ENCODE measurements at places on chromosomes 1 and 21.

- DNase-seq: no peak
Measured at GRCh38 chr1:32893198-32894018, 7.1 kb downstream of the HPCA start.

- DNase-seq: no peak
Measured at GRCh38 chr1:44084998-44085675, 33.5 kb upstream of the KLF17 start.

GRCh38 chr1:109929588-109930251, 19.1 kb downstream of the CSF1 start:
- DNase-seq: no peak

DNA sequence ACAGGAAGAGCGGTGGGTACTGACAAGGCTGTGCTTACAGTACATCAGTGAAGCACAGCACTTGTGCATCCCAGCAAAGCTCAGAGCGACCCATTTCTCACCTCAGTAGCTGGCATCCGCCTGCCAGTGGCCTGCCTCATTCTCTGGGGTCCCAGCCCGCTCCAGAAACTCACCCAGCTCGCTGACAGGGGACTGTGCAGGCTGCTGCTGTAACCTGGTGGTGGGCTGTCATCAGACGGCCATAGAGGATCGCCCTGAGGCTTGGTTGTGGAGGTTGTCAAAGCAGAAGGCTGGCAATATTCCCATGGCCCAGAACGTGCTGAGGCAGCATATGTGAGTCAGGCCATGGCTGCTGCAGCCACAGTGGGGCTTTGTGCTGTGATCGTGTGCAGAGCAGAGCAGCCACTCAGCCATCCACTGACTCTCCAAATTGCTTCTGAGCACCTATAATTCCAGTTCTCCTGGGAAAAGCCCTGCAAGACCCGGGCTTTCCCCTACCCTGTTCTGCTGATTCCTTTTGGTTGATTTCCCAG, 13.6 kb upstream of the GPR137B start:
- no peak for DNase-seq

- DNase-seq: no peak
Measured at GRCh38 chr1:111249960-111250359, 22.4 kb downstream of the CHI3L2 start.

DNA sequence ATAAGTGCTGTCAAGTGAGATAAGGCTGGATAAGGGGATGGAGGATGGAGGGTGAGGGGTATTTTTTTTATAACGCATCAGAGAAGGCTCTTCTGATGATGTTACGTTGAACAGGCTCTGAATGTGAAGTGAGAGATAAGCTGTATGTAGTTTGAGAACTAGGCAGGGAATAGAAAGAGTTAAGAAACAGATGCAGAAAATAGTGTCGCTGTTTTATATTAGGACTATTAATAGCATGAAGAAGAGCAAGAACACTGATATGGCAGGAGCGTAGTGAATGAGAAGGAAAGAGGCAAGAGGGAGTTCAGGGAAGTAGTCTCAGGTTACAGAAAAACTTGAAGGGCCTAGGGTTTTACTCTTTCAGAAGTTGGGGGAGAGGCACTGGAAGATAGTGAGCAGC, 59.8 kb downstream of the GPR88 start:
- no peak for DNase-seq

GRCh38 chr1:186843226-186843625, 14.5 kb downstream of the PLA2G4A start:
- DNase-seq: no peak

DNA sequence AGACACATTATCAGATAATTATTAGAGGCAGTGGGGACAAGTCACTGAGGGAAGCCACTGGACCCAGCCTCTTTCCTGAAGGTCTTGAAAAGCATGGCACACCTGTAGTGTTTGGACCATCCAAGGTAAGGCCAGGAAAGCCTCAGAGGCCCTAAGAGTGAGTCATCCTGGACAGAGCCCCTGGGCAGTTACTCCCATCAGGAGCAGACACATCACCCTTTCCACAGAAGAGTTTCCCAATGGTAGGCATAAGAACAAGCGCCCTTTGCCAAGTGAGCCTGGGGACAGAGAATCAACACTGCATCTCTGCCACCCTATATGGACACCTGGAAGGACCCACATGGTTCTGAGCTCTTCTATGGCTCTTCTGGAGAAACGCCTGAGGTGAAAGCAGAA, 136.0 kb downstream of the PLXNA2 start:
- no peak for DNase-seq

- no peak for DNase-seq
Measured at GRCh38 chr1:224238756-224239155, 55.7 kb downstream of the DEGS1 start.

GRCh38 chr21:33059380-33059841, 10.5 kb upstream of the OLIG1 start:
- DNase-seq: peak; percentile 98

- no peak for DNase-seq
Measured at GRCh38 chr1:111446967-111447892, 1.8 kb downstream of the WDR77 start.

DNA sequence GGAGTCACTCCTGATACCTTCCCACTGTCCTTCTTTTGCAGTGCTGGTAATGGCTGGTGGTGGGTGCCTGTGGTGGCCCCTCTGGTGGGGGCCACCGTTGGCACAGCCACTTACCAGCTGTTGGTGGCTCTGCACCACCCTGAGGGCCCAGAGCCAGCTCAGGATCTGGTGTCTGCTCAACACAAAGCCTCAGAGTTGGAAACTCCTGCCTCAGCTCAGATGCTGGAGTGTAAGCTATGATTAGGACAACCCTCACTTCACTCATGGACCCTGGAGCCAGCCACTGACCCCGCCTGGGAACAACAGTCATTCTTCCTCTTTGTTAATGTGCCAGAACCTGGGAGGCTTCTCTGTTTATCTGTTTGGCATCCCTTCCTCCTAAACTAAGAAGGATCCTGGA, 1.1 kb upstream of the ATP8B2 start:
- DNase-seq: no peak

GRCh38 chr1:187042538-187042937, 213.8 kb downstream of the PLA2G4A start:
- DNase-seq: peak; percentile 84

GRCh38 chr1:7299329-7299799, 471.7 kb upstream of the VAMP3 start:
- no peak for DNase-seq

Measured in MM.1S (cell line).